Esophagus muscularis mucosa (tissue), 4 donors: ENCODE measurements at places on chromosomes 6 and 20.

DNA sequence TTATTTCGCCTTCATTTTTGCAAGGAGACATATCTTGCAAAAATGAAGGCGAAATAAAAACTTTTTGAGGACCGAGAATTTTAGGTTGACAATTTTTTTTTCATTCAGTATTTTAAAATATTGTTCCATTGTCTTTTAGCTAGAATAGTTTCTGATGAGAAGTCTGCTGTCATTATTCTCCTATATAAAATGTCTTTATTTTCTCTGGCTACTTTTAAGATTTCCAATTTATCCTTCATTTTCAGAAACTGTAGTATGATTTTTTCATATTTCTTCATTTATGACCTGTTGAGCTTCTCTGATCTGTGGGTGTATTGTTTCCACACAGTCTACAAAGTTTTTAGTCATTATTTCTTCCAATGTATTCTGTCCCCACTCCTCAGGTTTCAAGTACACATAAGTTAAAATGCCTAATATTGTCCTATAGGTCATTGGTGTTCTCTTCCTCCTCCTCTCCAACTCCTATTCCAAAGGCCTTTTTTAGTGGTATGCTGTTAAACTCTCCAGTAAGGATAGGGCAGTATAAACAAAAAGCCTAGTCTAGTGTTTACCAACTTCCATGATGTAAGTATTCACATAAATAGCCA lies 15.7 kb downstream of the AHI1 start:
- no peak for DNase-seq

GRCh38 chr6:10505529-10505928 lies 15.6 kb upstream of the GCNT2 start:
- DNase-seq: no peak

- DNase-seq: no peak
Observed at GRCh38 chr6:143601504-143601903, 76.3 kb upstream of the PHACTR2 start.

DNA sequence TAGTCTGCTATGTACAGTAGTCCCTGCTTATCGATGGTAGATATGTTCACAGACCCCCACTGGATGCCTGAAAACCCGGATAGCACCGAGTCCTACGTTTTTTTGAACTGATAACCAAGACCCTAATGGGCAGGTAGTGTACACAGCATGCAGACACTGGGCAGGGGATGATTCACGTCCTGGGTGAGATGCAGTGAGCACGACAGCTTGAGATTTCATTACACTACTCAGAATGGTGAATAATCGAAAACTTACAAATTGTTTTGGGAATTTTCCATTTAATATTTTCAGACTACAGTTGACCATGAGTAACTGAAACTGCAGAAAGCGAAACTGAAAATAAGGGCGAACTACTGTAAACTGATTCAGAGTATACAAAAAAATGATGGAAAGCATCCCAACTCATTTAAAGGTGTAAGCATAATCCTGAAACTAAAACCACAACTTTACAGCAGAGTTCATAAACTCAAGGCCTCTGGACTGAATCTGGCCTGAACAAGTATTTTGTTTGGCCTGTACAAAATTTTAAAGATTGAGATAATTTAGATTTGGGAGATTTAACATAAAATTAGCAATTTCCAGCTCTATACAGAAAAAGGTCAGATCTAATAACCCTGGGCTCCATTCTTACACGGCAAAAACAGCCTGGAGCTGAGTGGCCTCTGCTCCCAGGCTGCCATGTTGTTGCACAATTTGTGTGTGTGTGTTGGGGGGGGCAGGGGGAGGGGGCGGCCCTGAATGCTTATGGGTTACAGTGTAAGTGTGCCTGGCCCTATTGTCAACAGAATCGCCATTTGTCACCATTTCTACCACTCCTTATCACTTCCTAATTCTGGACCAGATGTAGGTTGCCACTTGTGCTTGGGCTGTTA lies 34.9 kb downstream of the RNF24 start:
- no peak for DNase-seq

DNA sequence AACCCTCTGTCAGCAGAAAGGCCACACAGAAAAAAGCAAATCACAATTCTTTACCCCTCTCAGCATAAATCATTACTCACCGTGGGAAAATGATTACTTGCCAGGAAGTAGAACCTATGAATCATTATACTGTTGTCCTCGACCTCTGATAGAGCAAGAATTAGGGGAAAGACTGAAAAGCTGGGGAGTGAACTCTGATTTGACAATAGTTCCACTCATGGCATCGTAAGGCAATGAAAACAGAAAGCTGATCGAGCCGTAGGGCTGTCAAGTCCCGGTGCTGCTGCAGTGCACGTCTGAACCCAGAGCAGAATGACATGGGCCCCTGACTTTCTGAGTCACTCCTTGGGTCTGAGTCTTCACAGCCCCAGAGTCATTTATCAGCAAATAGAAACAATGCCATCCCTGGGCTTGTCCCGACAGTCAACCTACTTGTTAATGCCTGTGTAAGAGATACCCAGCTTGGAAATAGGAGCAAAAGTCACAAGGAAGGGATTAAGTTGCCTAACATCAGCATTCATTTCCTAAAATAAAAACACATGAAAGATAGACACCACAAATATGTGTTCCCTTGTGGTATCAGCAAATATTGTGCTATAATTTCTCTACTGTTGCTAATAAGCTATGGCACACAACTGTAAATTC lies 224.8 kb upstream of the MARCKS start:
- DNase-seq: no peak

DNA sequence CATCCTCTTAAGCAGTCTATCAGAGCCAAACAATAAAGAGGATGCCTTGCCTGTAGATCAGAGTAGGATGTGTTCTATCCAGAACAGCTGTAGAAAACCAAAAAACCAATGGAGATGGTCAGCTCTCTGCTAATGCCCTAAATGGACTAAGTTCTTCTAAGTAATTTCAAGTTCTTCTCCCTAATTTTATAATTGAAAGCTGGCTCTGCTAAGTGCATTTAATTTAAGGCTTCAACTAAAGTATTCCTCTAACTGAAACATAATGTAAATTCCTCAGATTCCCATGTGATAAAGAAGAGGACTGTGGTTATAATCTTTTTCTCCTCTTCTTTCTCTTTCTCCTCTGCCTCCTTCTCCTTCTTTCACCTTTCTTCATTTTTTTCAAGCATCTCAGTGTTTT lies 709.5 kb downstream of the KIF16B start:
- no peak for DNase-seq

- no peak for DNase-seq
Observed at GRCh38 chr20:63930971-63931553, 25.2 kb downstream of the UCKL1 start.

- no peak for DNase-seq
Observed at GRCh38 chr6:87066449-87067333, 28.2 kb downstream of the CGA start.
